ENCODE measurements at places on chromosomes 2 and 18.

- DNase-seq = no peak
These were observed 169.6 kb downstream of the ZEB2 start for GRCh38 chr2:144350151-144350802.

DNA sequence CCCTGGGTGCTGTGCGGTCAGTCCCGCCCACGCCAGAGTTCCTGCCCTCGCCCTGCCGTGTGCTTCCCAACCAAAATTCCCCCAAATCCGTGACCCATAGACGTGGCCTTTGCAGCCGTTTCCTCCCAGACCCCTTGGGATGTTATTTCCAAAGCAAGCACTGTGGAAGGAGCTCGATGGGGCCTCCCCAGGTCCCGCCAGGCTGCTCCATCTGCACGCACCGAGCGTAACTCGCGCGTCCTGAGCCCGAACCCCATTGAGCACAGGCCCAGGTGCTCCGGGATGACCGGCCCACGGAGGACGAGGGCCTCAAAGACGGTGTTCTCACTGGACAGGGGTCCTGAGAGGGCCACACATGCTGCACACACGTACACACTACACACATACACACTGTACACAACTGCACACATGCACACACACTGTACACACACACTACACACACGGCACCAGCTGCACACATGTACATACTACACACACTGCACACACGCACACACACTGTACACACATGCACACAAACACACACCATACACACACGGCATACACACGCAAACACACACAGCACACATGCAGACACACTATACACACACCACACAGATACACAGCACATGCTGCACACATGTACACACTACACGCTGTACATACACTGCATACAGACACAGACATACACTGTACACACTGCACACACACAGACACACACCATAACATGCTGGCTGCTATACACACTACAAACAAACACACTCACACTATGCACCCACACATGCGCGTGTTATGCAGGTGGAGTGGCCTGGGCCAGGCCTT is 431.2 kb upstream of the SALL3 start:
- no peak for DNase-seq

DNA sequence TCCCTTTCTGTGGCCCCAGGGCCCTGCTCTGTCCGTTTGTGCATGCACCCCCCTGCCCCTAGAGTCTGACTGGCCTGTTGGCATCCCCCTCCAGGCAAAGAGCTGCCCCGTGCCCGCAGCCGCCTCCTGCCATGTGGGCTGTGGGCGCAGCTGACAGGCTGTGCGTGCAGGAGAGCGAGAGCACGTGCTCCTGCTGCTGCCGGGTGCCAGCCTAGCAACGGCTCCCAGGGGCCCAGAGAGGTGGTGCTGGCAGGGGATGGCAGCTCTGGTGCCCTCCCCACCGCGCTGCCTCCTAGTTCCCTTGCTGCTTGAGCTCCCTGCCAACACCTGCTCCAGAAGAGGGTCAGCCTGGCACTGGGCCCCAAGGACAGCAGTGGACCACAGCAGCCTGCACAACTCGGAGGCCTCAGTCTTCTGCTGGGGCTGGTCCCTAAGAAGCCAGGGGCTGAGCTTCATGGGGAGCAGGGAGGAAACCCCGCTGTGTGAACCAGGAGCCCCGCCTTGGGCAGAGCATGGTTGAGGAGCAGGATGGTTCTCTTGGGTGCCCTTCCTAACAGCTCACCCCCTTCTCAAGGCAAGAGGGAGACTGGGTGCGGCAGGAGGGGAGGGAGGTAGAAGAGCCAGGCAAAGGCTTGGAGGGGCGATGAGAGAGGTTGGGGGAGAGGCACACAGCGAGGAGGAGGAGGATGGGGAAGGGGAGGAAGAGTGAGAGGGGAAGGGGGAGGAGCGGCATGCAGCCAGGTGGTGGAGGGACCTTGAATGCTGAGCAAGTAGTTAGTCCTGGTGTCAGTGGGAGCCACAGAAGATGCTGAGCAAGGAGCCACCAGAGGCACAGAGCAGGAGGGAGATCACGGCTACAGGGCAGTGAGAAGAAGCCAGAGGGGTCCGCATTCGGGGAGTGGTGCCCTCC is 23.8 kb upstream of the PTMA start:
- no peak for DNase-seq

GRCh38 chr18:26502823-26503222 is 45.5 kb downstream of the KCTD1 start:
- DNase-seq = no peak

GRCh38 chr18:26002375-26002910 is 88.0 kb downstream of the SS18 start:
- no peak for DNase-seq

DNA sequence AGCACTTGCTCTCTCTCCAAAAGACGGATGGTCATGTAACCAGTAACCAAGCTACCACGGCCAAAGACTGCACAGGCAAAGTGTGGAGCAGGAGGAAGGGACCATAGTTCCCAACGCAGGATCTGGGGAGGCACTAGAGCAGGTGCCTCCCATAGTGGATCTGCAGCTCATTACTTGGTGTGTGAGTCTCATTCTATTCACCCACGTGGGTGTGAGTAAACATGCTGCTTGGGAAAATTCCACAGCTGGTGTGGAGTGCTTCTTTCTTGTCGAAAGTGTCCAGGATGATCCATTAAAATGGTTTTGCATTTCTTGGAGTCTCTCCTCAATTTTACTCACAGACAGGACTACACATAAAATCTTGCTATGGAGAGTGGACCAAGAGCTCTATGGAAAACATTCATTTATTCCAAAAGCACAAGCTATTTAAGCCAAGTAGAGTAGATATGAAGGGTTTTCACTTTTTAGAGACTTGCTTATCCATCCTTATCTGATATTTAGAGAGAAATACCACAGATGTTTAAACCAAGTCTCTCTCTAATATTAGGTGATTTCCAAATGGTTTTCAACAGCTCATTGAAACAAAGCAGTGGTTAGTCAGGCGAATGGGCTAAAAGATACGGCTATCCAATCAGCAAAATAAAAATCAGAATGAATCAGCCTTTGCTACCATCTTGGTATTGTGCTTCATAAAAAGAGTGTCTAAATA is 104.3 kb upstream of the CCDC195 start:
- no peak for DNase-seq

- no peak for DNase-seq
These were observed 66.6 kb upstream of the GPC1 start for GRCh38 chr2:240368781-240369331.

- DNase-seq = no peak
These were observed 491.2 kb upstream of the HS6ST1 start for GRCh38 chr2:128809880-128810279.
